ENCODE measurements at places on chromosomes 1 and 21. TPM values are rescaled to one million over a fixed set of nuclear protein-coding genes. Genes with fewer than 3 reads are reported as not detected.

Gene HJV
- not detected for total RNA-seq

Gene SMIM1
- total RNA-seq = 6.5 TPM

Gene CYP2J2
- total RNA-seq = 3.4 TPM

Gene TMEM167B
- total RNA-seq = 40.7 TPM

Gene AXDND1
- 0.58 TPM for total RNA-seq

Gene IRF6
- 15.7 TPM for total RNA-seq

Gene CACNA1S
- 0.12 TPM for total RNA-seq

Gene SERPINC1
- 0.29 TPM for total RNA-seq

DNA sequence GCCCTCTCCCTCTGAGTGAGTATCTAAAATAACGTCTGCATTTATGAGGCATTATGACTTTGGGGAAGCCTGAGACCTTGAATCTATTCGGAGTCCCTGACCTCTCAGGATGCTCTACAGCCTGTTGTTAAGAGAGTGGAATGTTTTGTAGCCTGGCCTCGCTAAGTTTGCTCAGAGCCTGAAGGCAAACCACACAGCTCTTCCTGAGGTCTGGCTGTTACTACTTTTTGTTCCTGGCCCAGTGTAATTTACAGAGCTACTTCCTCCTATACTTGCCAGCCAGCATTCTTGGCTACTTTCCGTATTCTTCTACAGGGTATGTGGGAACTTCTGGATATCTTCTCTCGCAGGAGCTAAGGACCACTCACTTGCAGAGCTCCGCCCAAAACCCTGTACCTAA lies 3.6 kb upstream of the ZMYM4 start:
- peak; percentile 27 for DNase-seq
- no peaks in the 10 kb centered on the region for H3K27me3 ChIP-seq
- peak overlapping the region; percentile 69 for H3K27ac ChIP-seq
- no peaks in the 10 kb centered on the region for H3K36me3 ChIP-seq
- no peak overlapping the region for H3K4me3 ChIP-seq

DNA sequence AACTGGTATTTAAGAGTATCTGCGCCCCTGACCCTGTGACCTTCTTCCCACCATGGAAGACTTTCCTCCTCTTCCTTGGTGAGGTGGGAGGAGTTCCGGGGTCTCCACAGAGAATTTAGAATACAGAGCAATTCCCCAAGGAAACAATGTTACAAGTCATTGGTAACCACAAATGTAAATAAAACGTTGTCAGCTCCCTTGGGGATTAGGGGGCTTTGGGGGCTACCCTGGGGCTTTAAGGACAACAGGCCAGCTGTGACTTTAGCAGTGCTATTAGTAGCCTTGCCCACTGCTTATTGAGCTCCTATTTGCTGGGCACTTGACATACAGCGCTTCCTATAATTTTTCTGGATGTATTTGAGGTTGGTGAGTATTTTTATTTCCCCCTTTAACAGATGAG lies 69.0 kb downstream of the IGSF21 start:
- H3K36me3 ChIP-seq = no peaks in the 10 kb centered on the region
- H3K27me3 ChIP-seq = peaks cover 64% of the 10 kb centered on the region
- DNase-seq = no peak

- no peaks in the 10 kb centered on the region for H3K36me3 ChIP-seq
- no peak overlapping the region for H3K27ac ChIP-seq
- H3K4me1 ChIP-seq = peaks cover 54% of the 10 kb centered on the region
- H3K4me3 ChIP-seq = no peak overlapping the region
- no peak for DNase-seq
Measured at GRCh38 chr1:94719926-94720793, 100.0 kb upstream of the SLC44A3 start.

GRCh38 chr1:92577261-92577895 lies 90.7 kb upstream of the GFI1 start:
- H3K36me3 ChIP-seq = no peaks in the 10 kb centered on the region
- H3K4me1 ChIP-seq = no peaks in the 10 kb centered on the region
- no peak overlapping the region for H3K4me3 ChIP-seq
- H3K27me3 ChIP-seq = no peaks in the 10 kb centered on the region
- no peak for DNase-seq

- peaks cover 6% of the 10 kb centered on the region for H3K4me1 ChIP-seq
- H3K36me3 ChIP-seq = no peaks in the 10 kb centered on the region
- H3K27me3 ChIP-seq = no peaks in the 10 kb centered on the region
- no peak overlapping the region for H3K4me3 ChIP-seq
Measured at GRCh38 chr1:119674835-119675289, 26.8 kb upstream of the ZNF697 start.

GRCh38 chr1:101181930-101182329 lies 54.9 kb upstream of the S1PR1 start:
- no peak overlapping the region for H3K4me3 ChIP-seq
- no peaks in the 10 kb centered on the region for H3K4me1 ChIP-seq
- H3K36me3 ChIP-seq = no peaks in the 10 kb centered on the region
- no peak for DNase-seq
- H3K27ac ChIP-seq = peak overlapping the region; percentile 16

DNA sequence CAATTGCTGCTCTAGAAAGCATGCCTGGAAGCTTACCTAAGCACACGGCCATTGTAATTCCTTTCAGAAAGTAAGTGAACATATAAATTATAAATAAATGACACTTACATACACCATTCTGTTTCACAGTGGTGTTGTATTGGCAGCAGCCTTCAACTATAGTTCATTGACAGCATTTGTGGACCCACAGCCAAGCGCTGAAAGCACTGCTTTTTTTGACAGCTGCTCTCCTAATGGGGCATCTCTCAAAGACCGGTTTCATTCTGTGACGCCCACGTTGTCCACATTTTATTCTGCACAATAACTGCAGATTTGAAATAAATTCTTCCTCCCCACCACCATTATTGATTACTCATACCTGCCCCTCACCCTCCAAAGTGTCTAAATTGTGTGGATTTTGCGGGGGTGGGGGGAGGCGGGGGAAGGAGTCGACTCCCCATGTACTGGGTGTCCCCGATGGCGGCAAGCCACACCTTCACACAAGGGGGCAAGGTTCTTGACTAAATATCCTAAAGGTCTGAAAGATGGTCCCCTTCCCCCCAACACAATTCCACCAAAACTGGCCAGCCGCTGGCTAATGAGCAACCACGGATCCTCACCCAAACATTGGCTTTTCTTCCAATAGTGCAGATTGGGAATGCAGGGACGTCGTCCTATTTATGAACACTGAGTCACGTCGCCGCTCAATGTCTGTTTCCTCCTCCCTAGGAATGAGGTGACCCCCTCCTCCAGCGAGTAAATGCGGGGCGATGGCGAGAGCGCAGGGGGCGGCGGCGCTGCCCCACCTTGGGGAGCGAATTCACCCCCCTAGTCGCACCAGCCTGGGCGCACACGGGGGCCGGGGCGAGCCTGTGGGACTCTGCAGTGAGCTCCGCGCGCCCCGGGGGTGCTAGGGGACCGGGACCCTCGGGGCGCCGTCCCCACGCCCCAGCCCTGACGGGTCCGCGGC lies 960 bp downstream of the RCAN1 start:
- no peaks in the 10 kb centered on the region for H3K36me3 ChIP-seq
- H3K27me3 ChIP-seq = no peaks in the 10 kb centered on the region
- no peak for DNase-seq
- peak overlapping the region; percentile 67 for H3K4me3 ChIP-seq
- H3K4me1 ChIP-seq = peaks cover 4% of the 10 kb centered on the region
- peak overlapping the region; percentile 91 for H3K27ac ChIP-seq

DNA sequence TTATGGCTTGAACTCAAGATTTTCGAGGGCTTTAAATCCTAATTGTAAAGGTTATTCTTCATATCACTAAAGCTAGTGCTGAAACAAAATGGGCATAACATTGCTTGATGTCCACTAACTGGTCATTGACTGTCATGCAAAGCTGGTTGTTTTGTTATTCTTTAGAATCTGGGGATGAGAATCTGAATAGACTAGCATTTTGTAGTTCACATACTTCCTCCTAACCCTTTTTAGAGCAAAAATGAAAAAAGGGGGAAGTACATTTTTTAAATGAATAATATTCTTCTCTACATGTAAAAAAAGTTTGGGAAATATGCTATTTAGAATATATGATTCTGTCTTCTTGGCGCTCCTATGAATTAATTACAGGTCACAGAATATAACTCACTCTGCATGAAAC lies 72.2 kb upstream of the HMCN1 start:
- no peaks in the 10 kb centered on the region for H3K4me1 ChIP-seq
- DNase-seq = no peak
- no peaks in the 10 kb centered on the region for H3K27me3 ChIP-seq
- no peaks in the 10 kb centered on the region for H3K36me3 ChIP-seq
- no peak overlapping the region for H3K27ac ChIP-seq
- H3K4me3 ChIP-seq = no peak overlapping the region

GRCh38 chr1:46520063-46520911 lies 30.7 kb downstream of the DMBX1 start:
- peaks cover 17% of the 10 kb centered on the region for H3K4me1 ChIP-seq
- H3K36me3 ChIP-seq = no peaks in the 10 kb centered on the region
- peaks cover 62% of the 10 kb centered on the region for H3K27me3 ChIP-seq
- no peak overlapping the region for H3K27ac ChIP-seq
- H3K4me3 ChIP-seq = no peak overlapping the region

DNA sequence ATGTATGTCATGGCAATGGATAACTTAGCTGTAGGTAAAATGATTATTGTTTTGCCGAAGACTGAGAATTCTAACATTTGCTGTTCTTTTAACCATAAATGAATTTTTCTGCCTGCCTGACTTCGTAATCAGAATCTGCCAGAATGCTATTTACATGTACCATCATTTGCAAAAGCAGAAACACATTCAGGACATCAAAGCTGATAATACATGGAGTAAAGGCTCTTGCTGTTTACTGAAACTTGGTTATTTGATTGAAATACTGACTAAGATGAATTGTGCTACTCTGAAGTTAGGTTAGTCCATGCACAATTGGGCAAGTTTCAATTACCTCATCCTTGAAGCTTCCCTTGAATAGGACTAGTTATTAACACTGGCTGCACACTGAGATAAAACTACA lies 293.8 kb downstream of the PLA2G4A start:
- H3K4me1 ChIP-seq = no peaks in the 10 kb centered on the region
- H3K27ac ChIP-seq = no peak overlapping the region
- no peaks in the 10 kb centered on the region for H3K27me3 ChIP-seq
- H3K36me3 ChIP-seq = no peaks in the 10 kb centered on the region

DNA sequence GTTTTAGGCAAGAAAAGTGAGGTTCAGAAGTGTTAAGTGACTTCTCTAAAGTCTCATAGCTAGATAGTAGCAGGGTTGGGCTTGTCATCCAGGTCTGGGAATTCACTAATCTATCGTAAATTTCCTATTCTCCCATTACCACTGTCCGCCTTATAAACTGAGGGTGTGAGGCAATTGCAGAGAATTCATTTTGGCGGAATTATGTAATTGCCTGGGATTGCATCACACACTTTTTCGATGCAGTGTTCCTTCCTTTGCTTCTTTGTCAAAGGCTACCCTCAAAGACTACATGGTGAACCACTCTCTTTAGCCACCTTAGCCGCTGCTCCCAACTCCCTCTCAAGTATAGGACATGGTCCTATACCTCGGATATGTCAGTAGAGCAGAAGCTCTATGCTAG lies 19.1 kb downstream of the SELP start:
- H3K27ac ChIP-seq = no peak overlapping the region
- H3K4me1 ChIP-seq = peaks cover 38% of the 10 kb centered on the region
- no peaks in the 10 kb centered on the region for H3K27me3 ChIP-seq
- no peak overlapping the region for H3K4me3 ChIP-seq
- no peak for DNase-seq

DNA sequence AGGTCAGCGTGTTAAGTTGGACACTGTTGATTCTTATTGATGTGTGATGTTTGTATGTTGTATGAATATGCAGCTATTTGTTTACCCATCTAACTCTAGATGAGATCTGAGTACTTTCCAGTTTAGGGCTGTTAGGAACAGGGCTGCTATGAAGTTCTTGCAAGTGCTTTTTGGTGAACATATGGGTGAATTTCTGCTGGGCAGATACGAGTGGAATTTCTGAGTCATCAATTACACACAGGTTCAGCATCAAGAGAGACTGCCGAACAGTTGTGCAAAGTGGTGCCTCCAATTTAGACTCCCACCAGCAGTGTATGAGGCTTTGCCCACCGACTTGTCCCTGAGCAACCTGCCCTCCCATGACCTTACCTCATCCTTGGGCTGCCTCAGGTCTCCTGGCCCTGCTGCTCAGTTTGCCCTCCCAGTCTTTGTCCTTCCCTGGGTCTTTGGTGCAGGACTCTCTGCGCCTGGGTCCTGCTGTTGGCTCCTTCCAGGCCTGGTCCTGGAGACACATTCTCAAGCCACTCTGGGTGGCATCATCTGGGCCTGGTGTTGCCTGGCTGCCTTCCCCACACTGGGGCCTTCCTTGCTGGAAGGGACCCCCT lies 343.6 kb downstream of the PTPRU start:
- no peaks in the 10 kb centered on the region for H3K36me3 ChIP-seq
- H3K4me1 ChIP-seq = no peaks in the 10 kb centered on the region
- no peak overlapping the region for H3K4me3 ChIP-seq
- H3K27ac ChIP-seq = no peak overlapping the region
- no peak for DNase-seq

GRCh38 chr1:211595419-211595818 lies 16.5 kb upstream of the SLC30A1 start:
- no peaks in the 10 kb centered on the region for H3K36me3 ChIP-seq
- no peaks in the 10 kb centered on the region for H3K27me3 ChIP-seq
- H3K4me1 ChIP-seq = no peaks in the 10 kb centered on the region
- H3K4me3 ChIP-seq = no peak overlapping the region

- H3K27ac ChIP-seq = peak overlapping the region; percentile 37
- H3K4me3 ChIP-seq = no peak overlapping the region
- H3K27me3 ChIP-seq = no peaks in the 10 kb centered on the region
Measured at GRCh38 chr1:9537863-9538668, 1.2 kb upstream of the SLC25A33 start.

DNA sequence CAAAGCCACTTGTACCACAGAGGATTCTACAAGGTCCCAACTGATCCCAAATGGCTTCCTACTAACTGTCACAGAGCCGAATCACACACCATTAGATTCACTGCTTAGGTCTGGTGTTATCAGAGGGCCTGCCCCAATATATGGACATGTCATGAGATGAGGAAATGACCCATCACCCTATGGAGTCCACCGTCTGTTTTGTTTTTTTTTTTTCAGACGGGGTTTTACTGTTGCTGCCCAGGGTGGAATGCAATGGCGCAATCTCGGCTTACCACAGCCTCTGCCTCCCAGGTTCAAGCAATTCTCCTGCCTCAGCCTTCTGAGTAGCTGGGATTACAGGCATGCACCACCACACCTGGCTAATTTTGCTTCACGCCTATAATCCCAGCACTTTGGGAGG lies 83.8 kb upstream of the ETS2 start:
- H3K27me3 ChIP-seq = no peaks in the 10 kb centered on the region
- no peaks in the 10 kb centered on the region for H3K4me1 ChIP-seq
- H3K27ac ChIP-seq = no peak overlapping the region
- no peak for DNase-seq

GRCh38 chr1:25725482-25725881 lies 74.5 kb upstream of the SELENON start:
- H3K27me3 ChIP-seq = no peaks in the 10 kb centered on the region
- DNase-seq = no peak
- no peak overlapping the region for H3K4me3 ChIP-seq
- H3K36me3 ChIP-seq = no peaks in the 10 kb centered on the region
- no peak overlapping the region for H3K27ac ChIP-seq

GRCh38 chr1:186059311-186059710 lies 315.7 kb downstream of the TPR start:
- H3K27ac ChIP-seq = peak overlapping the region; percentile 61
- peaks cover 3% of the 10 kb centered on the region for H3K4me1 ChIP-seq
- H3K4me3 ChIP-seq = no peak overlapping the region
- H3K36me3 ChIP-seq = no peaks in the 10 kb centered on the region
- H3K27me3 ChIP-seq = no peaks in the 10 kb centered on the region
- no peak for DNase-seq
